ENCODE measurements at places on chromosomes 2 and 18.

GRCh38 chr2:108632332-108633160 lies 86.7 kb upstream of the RANBP2 start:
- no peak for DNase-seq

DNA sequence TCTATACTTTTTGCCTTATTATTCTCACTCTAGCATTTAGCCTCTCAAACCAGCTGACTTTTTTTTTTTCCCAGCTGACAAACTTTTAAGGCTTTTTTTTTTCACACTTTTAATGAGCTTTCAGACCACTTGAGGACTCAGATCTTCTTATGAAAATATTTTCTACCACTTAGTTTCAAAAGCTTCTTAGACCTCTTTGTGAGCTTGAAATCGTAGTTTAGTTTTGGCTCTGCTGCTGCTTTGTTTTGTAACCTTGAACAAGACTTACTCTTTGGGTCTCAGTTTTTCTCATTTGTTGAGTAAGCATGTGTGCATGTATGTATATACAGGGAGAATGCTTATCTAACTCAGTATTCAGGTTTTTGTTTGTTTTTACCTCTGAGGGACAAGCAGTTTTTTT lies 3.5 kb downstream of the NBEAL1 start:
- no peak for DNase-seq

DNA sequence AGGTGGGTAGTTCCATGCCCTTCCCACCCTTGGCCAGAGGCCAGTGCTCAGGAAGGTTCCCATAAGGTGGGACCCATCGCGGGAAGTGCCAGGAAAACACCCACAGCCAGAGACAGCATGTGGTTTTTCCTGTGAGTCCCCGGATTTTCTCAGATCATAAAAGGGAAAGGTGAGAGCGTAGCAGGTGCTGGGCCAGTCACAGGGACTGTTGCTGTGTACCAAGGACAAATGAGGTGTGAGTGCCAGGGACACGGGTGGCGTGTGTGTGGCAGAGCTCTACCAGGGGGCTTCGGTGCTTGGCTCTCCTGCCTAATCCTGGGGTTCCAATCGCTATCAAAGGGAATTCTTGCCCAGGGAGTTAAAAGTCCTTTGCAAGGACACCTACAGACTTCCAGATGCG lies 159.6 kb upstream of the SMAD2 start:
- DNase-seq = no peak

GRCh38 chr2:129758784-129759471 lies 220.5 kb upstream of the RAB6C start:
- peak; percentile 9 for DNase-seq

DNA sequence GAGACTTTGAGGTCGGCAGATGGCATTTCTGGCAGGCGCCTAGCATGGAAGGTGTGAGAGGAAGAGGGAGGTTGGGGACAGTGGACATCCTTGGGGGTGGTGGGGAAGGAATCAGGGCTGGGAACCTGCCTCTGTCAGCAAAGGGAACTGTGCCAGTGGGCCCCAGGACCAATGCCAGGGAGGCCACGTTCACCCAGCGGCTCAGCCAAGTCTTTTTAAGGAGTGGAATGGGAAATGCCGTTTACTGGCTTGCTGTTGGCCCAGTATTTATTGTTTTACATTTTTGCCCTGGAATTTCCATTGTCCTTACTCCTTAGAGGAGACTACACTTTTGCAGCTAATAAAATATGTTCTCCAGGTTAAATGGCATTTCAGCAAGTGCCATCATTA lies 135.2 kb downstream of the MCFD2 start:
- no peak for DNase-seq
